ENCODE measurements at places on chromosomes 2 and 18.

DNA sequence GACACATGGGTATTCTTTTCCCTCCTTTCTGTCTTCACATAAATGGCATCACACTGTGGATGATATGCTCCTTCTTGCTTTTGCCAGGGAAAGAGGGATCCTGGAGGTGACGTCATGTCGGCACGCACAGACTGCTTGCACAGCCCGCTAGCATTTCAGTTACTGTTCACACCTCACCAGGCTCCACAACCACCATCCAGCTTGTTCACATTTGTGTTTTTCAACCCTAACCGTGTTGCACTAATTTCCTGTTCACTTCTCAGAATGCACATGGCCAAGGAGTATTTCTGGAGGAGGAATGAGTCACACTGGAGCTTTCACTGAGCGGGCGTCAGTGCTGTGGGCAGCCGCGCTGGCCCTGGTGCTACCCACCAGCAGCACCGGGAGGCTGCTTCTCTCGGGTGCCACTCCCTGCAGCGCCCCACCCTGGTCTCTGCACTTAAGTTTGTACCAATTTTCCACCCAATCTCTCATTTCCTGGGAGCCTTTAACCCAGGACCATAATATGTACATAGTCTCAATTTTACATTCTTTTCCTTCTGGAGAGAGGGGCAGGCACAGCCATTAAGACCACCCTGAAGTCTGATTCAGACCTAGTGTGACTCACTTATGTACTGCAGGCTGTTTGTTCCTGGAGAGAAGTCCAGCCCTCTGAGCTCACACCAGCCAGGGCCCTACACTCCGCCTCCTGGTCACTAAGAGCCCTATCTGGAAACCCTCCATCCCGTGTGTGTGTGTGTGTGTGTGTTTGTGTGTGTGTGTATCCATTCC lies 65.1 kb downstream of the MBP start:
- DNase-seq, result no peak

DNA sequence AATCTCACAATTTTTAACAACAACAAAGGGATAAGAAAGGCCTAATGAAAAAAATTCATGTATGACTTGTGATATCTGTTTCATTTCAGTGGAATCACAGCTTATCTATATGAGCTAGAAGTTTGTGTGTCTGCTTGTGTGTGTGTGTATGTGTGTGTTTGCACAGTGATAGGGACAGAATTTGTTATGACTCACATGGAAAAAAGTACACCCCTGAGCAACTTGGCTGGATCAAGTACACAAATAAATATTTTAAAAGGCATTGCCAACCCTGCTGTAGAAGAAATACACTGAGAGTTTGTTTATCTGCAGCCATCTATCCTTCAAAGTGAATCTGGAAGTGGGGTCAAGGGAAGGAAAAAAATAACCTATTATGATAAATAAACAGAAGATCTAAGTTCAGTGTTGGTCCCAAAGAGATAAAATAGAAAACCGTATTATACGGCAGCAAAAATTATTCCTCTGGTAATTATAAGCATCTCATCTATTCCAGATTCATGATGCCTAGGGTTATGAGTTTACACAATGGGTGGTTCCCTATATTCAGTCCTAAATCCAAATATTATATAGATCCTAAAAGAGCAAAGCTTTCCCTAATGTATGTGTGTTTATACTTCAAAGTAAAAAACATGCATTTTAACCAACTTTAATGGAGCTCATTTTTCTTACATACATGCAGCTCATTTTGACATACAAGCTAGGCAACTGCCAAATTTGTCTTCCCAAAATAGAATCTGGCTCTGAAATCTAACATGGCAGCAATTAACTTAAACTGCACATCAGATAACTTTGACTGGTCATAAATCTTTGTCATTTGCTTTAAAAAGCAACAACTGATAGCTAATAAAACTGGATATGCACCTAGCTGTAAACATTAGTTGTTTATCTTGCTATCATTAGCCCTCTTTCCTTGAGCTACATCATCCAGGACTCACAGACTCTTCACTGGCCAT lies 420.6 kb downstream of the IRS1 start:
- DNase-seq, result no peak

GRCh38 chr18:49645841-49646351 lies 84.0 kb downstream of the LIPG start:
- no peak for DNase-seq

GRCh38 chr2:20501974-20502373 lies 55.1 kb downstream of the RHOB start:
- no peak for DNase-seq

DNA sequence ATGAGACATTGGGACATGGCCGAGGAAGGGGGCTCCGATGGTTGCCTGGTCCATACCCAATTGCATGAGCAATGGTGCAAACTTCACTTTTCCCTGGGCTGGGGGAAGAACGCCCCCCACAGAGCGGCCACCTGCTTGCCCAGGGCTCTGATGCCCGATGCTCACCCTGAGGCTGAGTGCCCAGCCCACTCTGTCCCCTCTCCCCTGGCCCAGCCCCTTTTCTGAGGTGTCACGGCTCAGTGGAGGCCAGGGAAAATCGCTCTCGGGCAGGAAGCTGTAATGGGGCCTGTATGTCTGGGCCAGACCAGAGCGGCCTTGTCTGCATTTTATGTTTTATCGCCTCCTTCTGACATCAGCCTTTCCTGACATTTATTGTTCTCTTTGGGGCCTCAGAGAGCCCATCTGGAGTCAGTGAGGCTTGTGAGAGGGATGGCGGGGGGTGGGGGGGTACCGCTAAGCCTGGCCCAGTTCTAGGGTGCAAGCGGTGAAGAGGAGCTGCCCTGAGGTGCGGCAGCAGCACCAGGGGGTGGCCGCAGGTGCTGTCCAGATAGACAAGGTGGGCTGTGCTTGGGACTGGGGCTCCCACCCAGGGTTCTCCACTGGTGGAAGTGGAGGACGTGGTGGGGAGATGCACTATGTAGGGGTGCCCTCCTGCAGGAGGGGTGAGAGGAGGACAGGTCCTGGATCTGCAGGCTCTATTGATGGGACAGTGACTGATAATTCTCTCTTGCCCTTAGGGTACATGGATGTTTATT lies 46.2 kb downstream of the INHBB start:
- DNase-seq, result no peak

DNA sequence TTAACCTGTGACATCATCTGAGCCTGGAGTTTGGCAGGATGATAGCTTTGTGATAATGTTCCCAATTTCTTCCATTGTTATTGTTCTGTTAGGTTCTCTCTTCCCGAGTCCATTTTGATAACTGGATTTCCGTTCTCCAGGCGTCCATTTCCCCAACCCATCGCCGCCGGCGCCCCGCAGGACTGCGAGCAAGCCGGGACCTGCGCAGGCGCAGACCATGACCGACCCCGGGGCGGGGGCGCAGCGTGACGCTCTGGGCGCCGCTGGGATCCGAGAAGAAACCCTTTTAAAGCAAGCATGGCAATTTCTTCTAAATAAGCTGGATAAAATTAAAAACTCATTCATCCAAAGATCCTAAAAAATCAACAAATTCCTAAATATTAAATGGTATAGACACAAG lies at the start of gene SLC25A52:
Gene SLC25A52 (minus strand): TSS at position 186 of the 400 bp plus-strand sequence. CDS start 219 bp downstream, outside the sequence.
- DNase-seq, result no peak

DNA sequence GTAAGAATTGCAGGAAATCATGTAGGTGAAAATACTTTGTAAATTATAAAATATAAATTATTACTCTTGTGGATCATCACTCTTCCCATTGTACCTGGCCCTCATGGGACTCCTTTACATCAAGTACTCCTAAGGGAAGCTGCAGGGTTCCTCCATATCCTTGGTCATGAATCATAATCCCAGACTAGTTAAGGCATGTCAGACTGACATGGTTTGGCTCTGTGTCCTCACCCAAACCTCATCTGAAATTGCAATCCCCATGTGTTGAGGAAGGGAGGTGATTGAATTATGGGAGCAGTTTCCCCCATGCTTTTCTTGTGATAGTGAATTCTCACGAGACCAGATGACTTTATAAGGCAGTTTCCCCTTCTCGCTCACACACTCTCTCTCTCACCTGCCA lies 77.1 kb downstream of the CMPK2 start:
- no peak for DNase-seq

GRCh38 chr2:222442665-222443064 lies 18.3 kb downstream of the SGPP2 start:
- DNase-seq, result no peak

DNA sequence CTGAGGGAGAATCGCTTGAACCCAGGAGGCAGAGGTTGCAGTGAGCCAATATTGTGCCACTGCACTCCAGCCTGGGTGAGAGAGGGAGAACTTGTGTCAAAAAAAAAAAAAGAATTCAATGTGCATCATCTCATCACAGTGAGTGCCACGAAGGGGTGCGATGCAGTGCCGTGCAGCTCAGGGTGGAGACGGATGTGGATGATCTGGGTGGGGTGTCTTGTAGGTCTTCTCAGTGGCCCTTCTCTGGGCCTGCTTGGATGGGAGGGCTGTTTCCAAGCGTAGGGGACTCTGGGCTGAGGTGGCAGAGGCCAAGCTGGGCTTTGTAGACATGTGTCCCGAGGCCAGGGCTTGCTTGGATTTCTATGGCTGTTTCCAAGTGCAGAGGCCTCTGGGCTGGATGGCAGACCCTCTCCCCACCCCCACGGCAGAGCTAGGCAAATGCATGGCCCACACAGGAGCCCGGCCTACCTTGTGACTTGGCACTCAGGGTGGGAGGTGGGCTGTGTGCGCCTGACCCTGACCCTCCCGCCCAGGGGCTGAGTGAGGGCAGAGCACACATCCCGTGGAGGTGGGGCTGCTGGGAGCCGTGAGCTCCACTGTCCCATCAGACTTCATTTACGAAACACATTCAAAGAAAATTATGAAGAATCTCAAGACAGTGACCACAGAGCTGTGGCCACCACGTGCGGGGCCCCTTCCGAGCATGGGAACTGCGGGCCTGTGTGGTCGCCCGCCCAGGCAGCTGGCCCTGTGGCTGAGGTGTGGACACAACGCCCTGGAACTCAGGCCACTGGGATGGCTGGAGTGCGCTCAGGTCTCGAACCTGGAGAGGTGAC lies 76.4 kb downstream of the ASB1 start:
- DNase-seq, result no peak

GRCh38 chr2:236730393-236730792 lies 160.8 kb downstream of the ACKR3 start:
- DNase-seq, result no peak

GRCh38 chr2:118832071-118832790 lies 15.2 kb downstream of the EN1 start:
- DNase-seq, result no peak

DNA sequence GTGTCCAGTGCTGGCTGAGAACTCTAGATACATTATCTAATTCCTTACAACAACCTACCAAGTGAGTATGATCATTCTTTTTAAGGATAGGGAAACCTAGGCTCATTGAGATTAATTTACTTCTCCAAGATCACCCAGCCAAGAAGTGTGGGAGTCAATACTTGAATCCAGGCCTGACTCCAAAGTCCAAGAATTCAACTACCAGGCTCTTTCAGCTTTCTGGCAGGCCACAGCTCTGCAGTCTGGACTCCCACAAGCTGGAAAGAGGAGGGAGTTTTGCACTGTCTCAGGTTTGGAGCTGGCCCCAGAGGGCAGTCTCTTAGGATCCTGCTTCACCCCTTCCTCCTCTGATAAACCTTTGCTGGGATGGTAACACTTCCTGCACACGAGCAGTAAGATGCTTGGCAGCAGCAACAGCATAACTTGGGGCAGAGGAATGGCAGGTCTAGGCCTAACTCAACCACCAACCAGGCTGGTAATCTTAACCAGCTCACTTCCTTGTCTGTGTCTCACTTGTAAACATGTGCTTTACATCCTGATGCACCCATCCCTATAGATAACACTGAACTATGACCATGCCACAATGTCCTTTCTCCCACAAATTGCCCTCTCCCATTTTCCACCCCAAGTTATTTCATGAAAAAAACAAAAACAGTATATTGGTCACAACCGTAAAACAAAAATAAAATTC lies 111.1 kb upstream of the ACAA2 start:
- DNase-seq, result no peak

GRCh38 chr2:132416723-132417395 lies at the start of gene GPR39:
TSS of gene GPR39 (plus strand) at chr2:132416805.
- DNase-seq, result no peak

- DNase-seq, result no peak
Measured at GRCh38 chr2:53750041-53750768, 17.4 kb upstream of the CHAC2 start.

GRCh38 chr18:12283666-12284065 lies 24.4 kb upstream of the TUBB6 start:
- DNase-seq, result no peak

- no peak for DNase-seq
Measured at GRCh38 chr2:153770359-153770991, 101.2 kb upstream of the GALNT13 start.

- no peak for DNase-seq
Measured at GRCh38 chr18:77677536-77677935, 427.9 kb downstream of the GALR1 start.

GRCh38 chr18:57311472-57311871 lies 40.9 kb upstream of the ST8SIA3 start:
- DNase-seq, result no peak

- DNase-seq, result no peak
Measured at GRCh38 chr18:53268455-53268854, 928.5 kb downstream of the DCC start.
